Aorta (tissue), 5 donors: ENCODE measurements at places on chromosomes 3 and 15.

GRCh38 chr15:65048241-65048640, 3.1 kb downstream of the SLC51B start:
- no peak overlapping the region for H3K4me3 ChIP-seq
- H3K27me3 ChIP-seq, result no peaks in the 10 kb centered on the region
- no peak overlapping the region for H3K27ac ChIP-seq

DNA sequence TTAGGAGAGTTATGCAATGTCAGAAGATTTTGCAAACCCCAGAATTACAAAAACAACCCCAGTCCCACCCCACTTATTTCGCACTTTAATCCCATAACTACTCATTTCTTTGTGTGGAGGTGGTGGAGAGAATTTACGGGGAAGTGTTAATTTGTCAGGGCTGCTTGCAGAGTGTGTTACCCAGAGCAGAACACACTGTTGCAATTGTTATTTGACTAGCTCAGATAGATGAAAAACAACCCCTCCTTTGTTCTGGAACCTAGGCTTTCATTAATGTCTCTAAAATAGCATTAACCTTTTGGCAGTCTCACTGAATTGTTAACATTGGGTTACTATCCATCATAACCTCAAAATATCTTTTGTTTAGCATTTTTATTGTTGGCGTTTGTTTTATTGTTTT, 55.8 kb upstream of the MINAR1 start:
- no peak overlapping the region for H3K4me3 ChIP-seq
- no peak for DNase-seq
- H3K36me3 ChIP-seq, result no peaks in the 10 kb centered on the region
- H3K4me1 ChIP-seq, result no peaks in the 10 kb centered on the region
- H3K27me3 ChIP-seq, result no peaks in the 10 kb centered on the region
- no peak overlapping the region for H3K27ac ChIP-seq

DNA sequence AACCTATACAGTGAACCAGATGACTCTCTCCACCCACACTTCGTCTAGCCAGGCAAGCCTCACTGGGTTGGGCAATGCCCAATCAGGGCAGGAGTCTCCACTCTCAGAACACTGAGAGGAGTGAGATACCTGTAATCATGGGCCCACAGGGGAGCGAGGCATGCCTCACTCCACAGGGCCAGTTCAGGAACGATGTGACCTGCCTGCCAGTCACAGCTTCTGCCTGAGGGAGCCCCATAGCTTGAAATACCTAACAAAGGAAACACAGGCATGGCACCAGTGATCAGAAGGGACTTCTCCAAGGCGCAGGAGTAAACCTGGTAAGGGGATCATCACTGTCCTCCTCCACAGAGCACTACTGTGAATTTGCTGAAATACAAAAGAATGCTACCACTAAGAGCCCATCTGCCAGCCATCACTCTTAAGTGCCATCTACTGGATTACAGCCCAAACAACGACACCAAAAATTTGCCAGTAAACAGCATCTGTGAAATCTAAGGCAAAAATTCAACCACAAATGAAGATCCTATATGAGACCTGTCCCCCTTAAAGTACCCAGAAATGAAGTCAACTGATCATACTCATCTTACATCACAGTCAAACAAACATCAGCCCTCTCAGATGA, 689.9 kb upstream of the SEMA6D start:
- no peak overlapping the region for H3K27ac ChIP-seq
- H3K4me3 ChIP-seq, result no peak overlapping the region
- no peaks in the 10 kb centered on the region for H3K4me1 ChIP-seq

DNA sequence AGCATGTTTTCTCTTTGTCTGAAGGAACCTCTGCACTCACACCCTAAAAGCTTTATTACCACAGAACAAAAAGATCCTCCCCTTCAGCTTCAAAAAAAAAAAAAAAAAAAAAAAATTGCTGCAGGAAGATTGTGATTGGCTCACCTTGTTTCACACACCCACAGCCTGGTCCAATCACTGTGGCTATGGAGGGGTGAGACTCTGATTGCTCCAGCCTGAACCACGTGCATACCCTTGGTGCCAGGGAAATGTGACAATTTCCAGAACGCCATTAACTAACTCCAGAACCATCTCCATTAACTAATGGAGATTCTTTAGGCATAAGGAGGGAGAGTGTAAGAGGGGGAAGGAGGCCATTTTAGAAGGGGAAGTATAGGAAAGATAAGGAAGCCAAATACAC, 106.5 kb upstream of the CRBN start:
- H3K27me3 ChIP-seq, result no peaks in the 10 kb centered on the region
- no peak overlapping the region for H3K27ac ChIP-seq
- H3K4me1 ChIP-seq, result no peaks in the 10 kb centered on the region
- DNase-seq, result no peak

- H3K27ac ChIP-seq, result no peak overlapping the region
- H3K36me3 ChIP-seq, result no peaks in the 10 kb centered on the region
- no peaks in the 10 kb centered on the region for H3K4me1 ChIP-seq
- DNase-seq, result no peak
- no peak overlapping the region for H3K4me3 ChIP-seq
Observed at GRCh38 chr15:46170326-46170725, 535.5 kb downstream of the SQOR start.

DNA sequence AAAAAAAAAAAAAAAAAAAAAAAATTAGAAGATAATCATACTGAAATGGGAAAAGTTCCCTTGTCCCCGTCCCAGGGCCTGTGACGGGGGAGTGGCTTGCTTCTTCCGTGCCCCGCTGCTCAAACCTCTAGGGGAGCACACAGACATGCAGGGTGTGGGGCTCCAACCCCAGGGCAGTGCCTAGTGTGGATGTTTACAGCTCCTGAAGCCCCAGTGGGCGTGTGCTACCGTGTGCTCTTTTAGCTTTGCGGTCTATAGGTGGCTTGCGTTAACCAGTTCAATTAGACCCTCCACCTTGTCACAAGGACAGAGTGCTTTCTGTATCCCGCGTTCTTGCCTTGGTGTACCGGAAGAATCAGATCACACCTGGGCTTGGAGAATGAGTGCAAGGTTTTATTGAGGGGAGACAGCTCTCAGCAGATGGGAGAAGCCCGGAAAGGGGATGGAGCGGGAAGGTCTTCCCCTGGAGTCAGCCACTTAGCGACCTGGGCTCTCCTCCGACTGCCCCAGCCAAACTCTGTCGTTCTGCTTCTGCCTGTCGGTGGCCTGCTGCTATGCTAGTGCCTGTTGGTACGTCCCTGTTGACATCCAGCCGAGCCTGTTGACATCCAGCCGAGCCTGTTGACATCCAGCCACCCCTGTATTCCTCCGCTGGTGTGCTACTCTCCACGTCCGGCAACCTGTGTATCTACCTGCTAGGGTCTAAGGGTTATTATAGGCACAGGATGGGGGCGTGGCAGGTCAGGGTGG, 569.8 kb downstream of the VGLL3 start:
- H3K27me3 ChIP-seq, result no peaks in the 10 kb centered on the region
- H3K27ac ChIP-seq, result no peak overlapping the region
- no peaks in the 10 kb centered on the region for H3K36me3 ChIP-seq
- DNase-seq, result no peak

- no peaks in the 10 kb centered on the region for H3K4me1 ChIP-seq
- no peak overlapping the region for H3K27ac ChIP-seq
- no peaks in the 10 kb centered on the region for H3K27me3 ChIP-seq
- no peak overlapping the region for H3K4me3 ChIP-seq
- no peak for DNase-seq
- H3K36me3 ChIP-seq, result no peaks in the 10 kb centered on the region
Observed at GRCh38 chr15:40493089-40493840, 22.5 kb downstream of the CHST14 start.

DNA sequence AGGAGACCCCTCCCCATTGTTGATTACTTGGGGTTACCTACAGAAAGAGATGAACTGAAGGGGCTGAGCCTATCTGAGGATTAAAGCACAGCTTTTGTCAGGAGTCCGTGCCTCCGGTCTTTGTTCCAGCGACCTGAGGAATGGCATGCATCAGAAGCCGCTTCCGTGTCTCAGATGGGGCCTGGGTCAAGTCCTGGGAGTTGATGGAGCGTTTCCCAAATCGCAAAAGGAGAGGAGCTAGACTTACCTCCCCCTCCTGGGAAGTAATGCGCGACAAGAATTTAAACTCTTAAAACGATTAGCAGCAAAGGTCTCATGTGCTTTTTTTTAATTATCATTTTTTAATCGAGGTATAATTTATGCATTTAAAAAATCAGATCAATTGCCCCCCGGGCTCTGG, 983 bp upstream of the ALDH1A3 start:
- H3K27me3 ChIP-seq, result no peaks in the 10 kb centered on the region
- no peaks in the 10 kb centered on the region for H3K4me1 ChIP-seq
- H3K36me3 ChIP-seq, result no peaks in the 10 kb centered on the region

GRCh38 chr3:168645180-168645579, 549.5 kb upstream of the GOLIM4 start:
- no peaks in the 10 kb centered on the region for H3K27me3 ChIP-seq
- H3K4me1 ChIP-seq, result no peaks in the 10 kb centered on the region
- DNase-seq, result no peak
- H3K36me3 ChIP-seq, result no peaks in the 10 kb centered on the region

DNA sequence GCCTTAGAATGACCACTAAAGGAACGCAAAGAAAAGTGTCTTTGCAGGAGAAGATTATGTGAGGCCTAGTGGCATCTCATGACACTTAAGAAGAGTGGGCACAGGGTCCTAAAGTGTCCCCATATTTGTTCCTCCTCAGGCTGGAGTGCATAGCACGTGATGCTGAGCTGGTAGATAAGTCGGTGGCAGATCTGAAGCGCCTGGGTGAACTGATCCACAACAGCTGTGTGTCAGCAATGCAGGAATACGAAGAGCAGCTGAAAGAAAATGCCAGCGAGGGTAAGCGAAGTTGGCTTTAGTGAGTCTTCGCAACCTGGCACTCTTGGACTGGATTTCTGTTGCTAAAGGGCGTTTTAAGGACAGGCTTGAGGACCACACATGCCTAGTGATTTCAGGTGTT, 92.6 kb downstream of the CHD2 start:
- H3K4me1 ChIP-seq, result no peaks in the 10 kb centered on the region
- no peaks in the 10 kb centered on the region for H3K27me3 ChIP-seq
- H3K4me3 ChIP-seq, result no peak overlapping the region
- no peak for DNase-seq
- no peak overlapping the region for H3K27ac ChIP-seq

DNA sequence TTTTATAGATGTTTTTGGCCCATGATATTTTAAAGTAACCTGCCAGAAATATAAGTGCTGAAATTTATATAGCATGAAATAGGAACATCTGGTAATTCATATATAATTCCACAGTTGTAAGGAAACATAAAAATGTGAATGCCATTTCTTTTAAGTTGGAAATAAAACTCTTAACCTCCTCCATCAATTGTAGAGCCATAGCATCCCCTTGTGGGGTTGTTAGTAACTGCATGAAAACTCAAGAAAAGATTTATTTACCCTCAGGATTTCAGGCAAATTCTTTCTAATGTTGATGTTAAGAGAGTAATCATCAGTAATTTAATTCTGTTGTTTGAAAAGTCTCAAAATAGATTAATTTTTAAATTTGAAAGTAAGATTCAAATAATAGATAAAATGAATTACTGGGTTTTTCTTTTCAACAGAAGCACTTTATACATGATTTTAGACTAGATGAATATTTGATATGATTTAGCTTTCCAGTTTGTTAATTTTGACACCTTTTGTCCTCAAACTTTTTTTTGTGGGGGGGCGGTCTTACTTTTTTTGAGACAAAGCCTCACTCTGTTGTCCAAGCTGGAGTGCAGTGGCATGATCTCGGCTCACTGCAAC, 74.7 kb downstream of the RASA2 start:
- H3K36me3 ChIP-seq, result no peaks in the 10 kb centered on the region
- no peak overlapping the region for H3K27ac ChIP-seq
- DNase-seq, result no peak

DNA sequence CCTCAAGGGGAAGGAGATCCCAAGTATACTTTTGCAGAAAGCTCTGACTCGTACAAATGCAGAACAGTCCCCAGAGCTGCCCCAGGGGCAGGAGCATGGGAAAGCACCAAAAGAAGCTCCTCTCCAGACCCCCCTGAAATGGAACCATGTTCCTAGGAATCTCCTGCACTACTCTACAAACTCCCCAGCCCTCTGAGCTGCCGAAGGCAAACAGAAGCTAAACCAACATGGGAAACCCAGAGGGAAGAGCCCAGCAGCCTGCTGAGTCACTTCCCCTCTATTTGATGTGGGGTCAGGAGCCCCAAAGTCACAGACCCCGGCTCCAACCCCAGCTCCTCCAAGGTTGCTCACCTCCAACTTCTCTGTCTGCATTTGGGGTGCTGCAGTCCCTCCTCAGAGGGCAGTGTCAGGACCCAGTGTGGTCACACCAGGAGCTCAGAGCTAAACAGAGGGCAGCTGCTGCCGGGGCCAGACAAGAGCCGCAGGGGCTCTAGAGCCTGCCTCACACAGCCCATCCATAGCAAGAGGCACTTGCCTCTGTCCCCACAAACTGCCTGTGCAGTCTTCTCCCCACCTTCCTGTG, 3.8 kb upstream of the PLXNA1 start:
- no peak for DNase-seq
- no peak overlapping the region for H3K4me3 ChIP-seq
- no peaks in the 10 kb centered on the region for H3K27me3 ChIP-seq
- no peaks in the 10 kb centered on the region for H3K36me3 ChIP-seq

- no peaks in the 10 kb centered on the region for H3K4me1 ChIP-seq
- peaks cover 1% of the 10 kb centered on the region for H3K27me3 ChIP-seq
- no peak overlapping the region for H3K4me3 ChIP-seq
- no peak for DNase-seq
- no peaks in the 10 kb centered on the region for H3K36me3 ChIP-seq
Observed at GRCh38 chr15:66039117-66039871, 170.0 kb downstream of the RAB11A start.

GRCh38 chr15:65094294-65094995, 17.9 kb downstream of the KBTBD13 start:
- peak; percentile 59 for DNase-seq
- no peak overlapping the region for H3K27ac ChIP-seq
- no peaks in the 10 kb centered on the region for H3K36me3 ChIP-seq
- no peaks in the 10 kb centered on the region for H3K4me1 ChIP-seq

DNA sequence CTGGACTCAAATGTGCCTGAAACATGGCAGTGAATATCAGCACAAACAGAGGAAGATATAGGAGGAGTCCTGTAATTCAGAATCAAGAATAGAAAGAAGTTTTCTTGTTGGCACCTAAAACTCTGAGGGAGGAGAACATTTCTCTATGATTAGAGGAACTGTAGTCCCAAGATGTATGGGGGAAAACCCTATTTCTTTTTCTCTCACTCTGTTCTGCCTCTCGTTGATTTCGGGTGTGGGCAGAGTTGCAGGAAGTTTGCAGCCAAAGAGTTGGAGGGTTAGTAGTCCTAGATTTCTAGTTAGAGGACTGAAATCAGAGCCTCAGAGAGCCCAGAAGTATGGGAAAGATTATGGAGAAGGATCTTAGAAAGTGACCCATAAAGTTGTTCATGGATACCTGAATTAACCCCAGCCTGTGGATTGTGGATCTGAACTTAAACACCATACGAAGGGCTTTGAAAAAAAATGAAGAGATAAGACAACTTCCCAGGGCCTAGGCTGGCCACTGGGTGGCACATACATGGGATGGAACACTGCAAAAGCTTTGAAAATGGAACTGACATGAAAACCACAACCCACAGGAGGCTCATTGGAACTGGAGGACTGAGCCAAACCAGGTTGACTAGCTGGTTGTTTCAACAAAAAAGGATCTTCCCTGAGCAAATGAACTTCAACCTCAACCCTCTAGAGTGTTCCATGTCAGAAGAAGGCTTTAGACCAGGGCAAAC, 34.6 kb downstream of the FMN1 start:
- H3K4me1 ChIP-seq, result no peaks in the 10 kb centered on the region

GRCh38 chr15:33551860-33552259, 241.1 kb downstream of the RYR3 start:
- H3K36me3 ChIP-seq, result no peaks in the 10 kb centered on the region
- no peaks in the 10 kb centered on the region for H3K27me3 ChIP-seq
- DNase-seq, result no peak
- no peak overlapping the region for H3K4me3 ChIP-seq
- H3K4me1 ChIP-seq, result peaks cover 3% of the 10 kb centered on the region
